Stimulated activated naive CD8-positive, alpha-beta T cell treated with anti-CD3 and anti-CD28 coated beads, Interleukin-15, Interleukin-2, amounts not matched to agents 100 U/mL and 50 U/mL, for 24 hours (primary cell): ENCODE measurements at places on chromosomes 11 and 22.

GRCh38 chr11:9150926-9151325 lies 59.5 kb upstream of the SCUBE2 start:
- no peak for DNase-seq

DNA sequence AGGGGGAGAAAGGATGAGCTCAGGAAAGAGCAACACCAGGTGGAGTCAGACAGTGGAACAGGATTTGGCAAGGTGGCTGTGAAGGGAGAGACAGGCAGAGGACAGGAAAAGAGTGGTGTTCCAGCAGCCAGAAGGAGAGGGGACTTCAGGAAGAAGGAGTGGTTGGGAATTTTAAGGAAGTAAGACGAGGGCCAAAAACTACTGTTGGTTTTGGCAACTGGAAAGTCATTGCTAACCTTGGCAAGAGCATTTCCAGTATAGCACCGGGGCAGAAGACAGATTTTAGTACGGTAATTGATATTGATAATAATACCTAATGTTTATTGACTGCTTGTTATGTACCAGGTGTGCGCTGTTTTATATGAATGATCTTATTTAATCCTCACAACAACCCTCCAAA lies 15.4 kb upstream of the DDX6 start:
- no peak for DNase-seq

DNA sequence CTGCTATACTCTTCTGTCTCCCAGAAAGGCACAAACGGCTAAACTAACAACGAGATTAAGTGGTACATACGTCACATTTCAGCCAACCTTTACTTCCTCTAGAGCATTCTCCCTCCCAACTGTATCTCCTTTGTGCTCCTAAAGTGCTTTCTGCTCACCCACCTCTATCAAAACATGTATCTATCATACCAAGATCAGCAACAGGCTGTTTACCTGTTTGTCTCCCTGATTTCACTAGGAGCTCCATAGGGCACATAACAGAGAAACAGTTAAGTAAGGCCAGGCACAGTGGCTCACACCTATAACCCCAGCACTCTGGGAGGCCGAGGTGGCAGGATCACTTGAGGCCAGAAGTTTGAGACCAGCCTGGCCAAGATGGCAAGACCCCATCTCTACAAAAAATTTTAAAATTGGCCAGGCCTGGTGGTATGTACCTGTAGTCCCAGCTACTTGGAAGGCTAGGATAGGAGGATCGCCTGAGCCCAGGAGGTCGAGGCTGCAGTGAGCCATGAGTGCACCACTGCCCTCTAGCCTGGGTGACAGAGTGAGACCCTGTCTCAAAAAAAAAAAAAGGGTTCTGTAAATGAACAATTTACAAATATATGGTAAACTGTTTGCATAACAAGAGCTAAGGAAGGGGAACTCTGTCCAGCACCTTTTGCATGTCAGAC lies 2.8 kb downstream of the NDUFC2 start:
- DNase-seq, result no peak

GRCh38 chr22:40156001-40156516 lies 21.7 kb upstream of the TNRC6B start:
- DNase-seq, result no peak

GRCh38 chr11:60866911-60867870 lies at the start of gene ZP1:
TSS of gene ZP1 (plus strand) at chr11:60867542. CDS start at chr11:60867562, 20 bp downstream.
- no peak for DNase-seq

GRCh38 chr11:10785146-10785474 lies 23.6 kb downstream of the EIF4G2 start:
- DNase-seq, result no peak

- peak; percentile 31 for DNase-seq
Measured at GRCh38 chr11:13970986-13971385, 8.5 kb downstream of the SPON1 start.

GRCh38 chr11:57161351-57161750 lies 20.4 kb upstream of the LRRC55 start:
- DNase-seq, result no peak

DNA sequence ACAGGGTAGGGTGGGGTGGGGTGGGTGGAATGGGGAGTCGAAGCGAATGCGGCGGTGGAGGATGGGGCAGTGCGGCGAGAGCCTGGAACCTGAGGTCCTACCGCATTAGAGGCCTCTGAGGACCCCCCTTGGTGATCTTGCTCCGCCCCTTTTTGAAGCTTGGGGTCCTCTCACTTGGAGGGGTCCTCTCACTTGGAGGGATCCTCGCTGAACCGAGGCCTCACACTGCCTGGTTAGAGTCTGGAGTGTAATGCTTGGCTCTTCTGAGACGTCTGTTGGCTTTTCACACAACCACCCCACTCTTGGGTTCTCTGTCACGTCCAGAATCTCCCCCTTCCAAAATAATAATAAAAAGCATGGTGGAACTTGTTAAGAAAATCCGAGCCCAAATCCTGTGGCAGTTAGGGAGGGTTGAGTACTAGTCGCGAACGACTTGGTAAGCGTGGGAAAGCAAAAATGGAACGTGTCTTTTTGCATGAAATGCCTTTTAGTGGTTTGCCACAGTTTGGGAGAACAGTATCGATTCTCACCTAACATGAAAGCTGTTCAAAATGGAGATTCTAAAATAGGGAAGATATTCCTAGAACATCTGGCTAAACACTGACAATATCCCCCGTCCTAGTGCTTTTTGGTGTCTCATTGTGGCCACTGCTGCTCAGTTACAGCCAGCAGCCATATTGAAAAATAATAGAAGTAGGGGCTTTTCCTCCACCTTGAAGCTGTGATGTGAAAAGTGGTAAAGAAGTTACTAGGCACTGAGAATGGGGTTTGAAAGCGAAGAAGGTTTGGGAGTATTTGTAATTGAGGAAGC lies 822 bp downstream of the RBX1 start:
- no peak for DNase-seq

- no peak for DNase-seq
Measured at GRCh38 chr11:134736251-134736947, 324.4 kb upstream of the B3GAT1 start.

DNA sequence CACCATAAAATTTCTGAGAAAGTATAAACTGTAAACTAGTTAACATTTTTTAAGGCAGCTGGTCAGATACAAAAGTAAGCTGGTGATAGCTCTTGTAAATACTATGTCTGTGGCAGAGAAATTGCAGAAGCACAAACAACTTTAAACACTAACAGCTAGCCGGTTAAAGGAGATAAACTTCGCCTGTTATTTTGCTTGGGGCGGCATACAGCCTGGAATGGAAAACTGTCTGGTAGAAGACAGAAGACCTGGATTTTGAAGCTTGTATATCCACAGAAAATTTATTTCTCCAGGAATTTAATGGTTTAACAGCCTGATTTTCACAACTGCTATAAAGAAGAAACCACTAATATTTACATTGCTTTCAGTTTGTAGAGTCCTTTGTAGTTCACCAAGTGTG lies 65.3 kb upstream of the FIBIN start:
- no peak for DNase-seq

GRCh38 chr11:57318178-57318577 lies 6.6 kb downstream of the TNKS1BP1 start:
- no peak for DNase-seq

DNA sequence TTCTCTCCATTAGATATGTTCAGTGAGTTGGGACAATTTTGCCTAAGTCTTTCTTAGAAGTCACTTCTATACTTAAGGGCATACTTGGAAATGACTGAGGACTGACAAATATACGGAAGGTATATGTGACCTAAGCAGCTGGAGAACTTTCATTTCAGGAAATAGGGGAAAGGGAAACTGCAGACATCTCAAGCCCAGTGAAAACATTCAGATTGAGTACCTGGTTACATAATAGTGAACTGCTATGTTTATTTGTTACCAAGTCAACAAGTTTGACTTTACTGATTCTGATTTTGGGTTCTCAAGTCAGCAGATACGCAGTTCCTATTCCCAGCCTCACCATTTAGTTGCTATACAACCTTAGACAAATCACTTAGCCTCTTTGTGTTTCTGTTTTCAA lies 1173.9 kb downstream of the LRRC4C start:
- DNase-seq, result no peak

DNA sequence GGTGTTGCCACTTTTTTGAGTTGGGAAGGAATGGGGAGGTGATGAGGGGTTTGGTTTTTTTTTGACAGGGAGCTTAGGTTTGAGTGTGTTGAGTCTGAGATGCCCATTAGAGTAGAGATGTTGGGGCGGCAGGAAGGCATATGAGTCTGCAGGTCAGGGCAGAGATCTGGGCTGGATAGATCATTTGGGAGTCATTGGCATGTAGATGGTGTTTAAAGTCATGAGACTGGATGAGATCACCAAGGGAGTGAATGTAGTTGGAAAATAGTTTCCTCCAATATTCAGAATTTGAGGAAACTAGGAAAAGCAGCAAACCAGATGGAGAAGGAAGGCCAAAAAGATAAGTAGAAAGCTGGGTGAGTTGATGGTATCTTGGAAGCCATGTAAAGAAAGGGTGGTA lies 2.1 kb upstream of the ANAPC15 start:
- DNase-seq, result no peak

DNA sequence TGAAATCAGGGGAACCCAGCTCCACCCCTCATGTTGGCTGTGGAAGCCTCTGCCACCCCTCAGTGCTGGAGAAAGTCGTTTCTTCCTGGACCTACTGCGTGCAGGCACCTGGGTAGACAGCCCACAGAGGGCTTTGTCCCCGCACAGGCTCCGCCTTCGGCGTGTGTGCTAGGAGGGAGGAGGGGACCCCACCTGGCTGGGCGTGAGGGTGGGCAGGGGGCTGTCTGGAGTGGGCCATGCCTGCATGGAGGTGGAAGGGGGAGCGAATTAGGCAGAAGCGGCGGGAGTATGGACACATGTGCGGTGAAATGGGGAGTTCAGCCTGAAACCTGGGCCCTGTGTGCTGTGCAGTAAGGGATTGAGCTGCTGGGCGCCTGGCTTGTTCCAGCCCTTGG lies 49.3 kb downstream of the FBLN1 start:
- no peak for DNase-seq

- no peak for DNase-seq
Measured at GRCh38 chr11:13126430-13126829, 117.3 kb downstream of the RASSF10 start.

DNA sequence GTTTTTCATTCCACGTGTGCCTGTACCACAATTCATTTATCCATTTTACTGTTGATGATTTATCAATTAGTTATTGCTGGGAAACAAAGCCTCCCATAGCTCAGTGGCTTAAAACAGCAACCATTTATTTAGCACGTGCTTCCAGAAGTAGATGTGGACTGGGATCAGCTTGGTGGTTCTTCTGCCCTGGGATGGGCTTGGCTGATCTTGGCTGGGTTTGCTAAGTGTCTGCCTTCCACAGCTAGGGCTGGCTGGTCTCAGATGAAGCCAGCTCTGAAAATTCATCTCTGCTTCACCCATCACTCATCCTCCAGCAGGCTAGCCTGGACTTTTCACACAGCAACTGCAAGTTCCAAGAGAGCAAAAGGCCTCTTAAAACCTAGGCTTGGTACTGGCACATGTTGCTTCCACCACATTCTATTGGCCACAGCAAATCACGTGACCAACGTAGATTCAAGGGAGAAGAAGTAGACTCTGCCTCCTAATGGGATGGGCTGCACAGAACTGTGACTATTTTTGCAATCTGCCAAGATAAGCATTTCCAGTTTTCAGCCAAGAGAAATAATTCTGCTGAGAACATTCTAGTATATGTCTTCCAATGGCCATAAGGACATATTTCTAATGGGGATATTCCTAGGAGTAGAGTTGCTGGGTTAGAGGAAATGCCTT lies 124.9 kb downstream of the MN1 start:
- no peak for DNase-seq

DNA sequence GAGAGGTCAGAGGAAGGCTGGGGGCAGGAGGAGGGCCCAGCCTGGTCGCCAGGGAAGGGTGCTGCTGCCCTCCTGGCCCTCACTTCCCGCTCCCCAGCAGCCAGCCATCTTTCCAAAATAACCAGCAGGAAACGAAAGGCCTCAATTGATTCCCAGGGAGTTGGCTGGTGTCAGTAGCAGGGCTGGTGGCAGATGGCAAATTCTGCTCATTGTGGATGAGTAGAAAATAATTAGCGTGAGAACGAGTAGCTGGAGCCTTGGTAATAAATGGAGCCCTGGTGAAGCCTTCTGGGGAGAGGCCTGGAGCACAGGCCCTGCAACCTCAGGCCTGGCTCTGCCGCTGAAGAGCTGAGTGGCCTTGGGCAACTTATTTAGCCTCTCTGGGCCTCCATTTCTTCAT lies 31.3 kb downstream of the DAGLA start:
- no peak for DNase-seq

- DNase-seq, result peak; percentile 60
Measured at GRCh38 chr22:17366830-17367229, 2.4 kb upstream of the CECR2 start.

DNA sequence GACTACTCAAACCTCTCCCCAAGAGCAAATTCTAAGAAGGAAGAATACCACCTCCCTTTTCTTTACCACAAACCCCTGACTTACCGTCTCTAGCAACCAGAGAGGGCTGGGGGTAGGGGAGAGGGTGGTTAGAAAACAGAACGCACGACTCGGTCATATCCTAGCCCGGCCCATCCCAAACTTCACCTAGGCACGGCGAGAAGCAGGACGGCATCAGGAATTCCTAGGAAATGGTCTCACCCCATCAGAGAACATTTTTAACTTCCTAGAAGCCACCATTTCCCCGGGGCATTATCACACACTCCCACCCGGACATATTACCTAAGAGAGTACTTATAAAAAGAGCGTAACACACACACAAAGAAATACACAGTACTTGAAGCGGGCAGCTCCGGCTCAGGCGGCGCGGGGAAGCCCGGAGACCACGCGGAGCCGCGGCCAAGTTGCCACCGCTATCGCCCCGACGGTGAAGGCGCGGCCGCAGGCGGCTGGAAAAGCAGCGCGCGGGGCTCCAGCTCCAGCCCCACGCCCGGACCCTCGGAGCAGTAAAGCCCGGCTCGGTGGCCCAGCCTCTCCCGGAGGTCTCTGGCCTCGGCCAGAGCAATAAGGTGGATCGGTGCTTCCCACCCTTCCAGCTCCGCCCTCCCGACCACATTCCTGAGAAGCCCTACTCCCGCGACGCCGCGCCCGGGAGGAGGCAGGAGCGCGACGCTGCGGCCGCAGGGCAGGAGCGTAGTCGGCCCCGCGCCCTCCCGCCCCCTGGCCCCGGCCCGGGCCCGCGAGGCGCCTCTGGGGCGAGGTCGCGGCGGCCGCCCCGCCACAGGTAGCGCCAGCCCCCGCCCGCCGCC lies 878 bp downstream of the RRAS2 start:
- DNase-seq, result peak; percentile 47

DNA sequence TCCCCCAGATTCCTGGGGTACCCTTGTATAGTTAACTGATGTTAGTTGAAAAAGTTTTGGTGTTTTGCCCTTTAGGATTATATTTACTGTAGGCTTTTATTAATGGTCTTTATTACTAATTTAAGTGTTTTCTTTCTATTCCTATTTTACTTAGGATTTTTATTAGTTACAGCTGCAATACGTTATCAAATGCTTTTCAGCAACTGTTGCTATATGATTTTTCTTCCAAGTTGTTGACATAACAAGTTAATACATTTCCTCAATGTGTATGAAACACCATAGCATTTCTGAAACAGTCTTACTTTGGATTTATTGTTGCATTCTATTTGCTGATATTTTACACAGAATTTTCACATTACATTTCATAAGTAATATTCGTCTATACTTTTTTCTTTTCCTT lies 81.2 kb upstream of the RASSF10 start:
- DNase-seq, result no peak
